ENCODE measurements at places on chromosomes 2 and 18.

DNA sequence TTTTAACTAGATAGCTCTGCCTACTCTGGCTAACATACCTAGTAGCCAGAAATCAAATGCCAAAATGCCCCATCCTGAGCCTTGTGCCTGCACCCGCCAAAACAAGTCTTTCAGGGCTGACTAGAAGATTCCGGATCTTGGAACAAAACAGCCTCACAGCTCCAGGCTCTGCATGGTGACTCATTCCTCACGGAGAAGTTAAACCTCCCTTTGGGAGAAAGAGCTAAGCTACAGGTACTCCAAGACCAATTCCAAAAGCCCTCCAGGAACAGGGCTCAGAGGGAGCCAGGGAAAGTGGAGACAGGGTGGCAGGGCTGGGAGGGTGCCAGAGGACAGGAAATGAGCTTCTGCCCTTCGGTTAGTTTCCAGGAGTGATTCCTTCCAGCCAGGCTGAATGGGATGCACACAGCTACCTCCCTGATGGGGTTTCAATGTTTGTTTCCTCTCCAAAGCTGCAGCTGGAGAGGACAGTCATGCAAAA is 295.6 kb downstream of the TNS1 start:
- DNase-seq: no peak

GRCh38 chr2:148812306-148812705 is 62.7 kb upstream of the KIF5C start:
- no peak for DNase-seq

DNA sequence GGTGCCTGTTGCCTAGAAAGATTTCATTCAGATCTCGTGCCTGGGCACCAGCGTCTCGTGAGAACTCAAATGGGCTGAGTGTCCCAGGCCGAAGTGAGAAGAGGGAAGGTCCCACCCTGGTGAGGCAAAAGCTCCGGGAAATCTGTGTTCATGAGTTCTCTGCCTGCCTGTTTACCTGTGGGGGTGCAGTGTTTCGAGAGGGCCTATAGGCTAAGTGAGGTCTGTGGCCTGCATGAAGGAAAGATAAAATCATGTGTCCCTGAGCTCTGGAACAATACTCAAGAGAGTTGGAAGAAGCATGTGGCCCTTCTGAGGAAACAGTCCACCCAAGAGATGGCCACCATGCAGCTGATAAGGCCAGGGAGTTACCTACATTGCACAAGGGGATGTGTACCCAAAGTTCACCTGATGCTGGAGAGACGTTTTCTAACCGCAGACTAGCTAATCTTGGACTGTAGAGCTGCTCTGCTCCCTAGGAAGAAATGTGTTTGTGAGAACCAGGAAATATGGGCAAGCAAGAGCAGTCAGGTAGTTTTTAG is 63.5 kb upstream of the ST3GAL5 start:
- DNase-seq: no peak

GRCh38 chr2:240410808-240411207 is 24.7 kb upstream of the GPC1 start:
- DNase-seq: no peak

DNA sequence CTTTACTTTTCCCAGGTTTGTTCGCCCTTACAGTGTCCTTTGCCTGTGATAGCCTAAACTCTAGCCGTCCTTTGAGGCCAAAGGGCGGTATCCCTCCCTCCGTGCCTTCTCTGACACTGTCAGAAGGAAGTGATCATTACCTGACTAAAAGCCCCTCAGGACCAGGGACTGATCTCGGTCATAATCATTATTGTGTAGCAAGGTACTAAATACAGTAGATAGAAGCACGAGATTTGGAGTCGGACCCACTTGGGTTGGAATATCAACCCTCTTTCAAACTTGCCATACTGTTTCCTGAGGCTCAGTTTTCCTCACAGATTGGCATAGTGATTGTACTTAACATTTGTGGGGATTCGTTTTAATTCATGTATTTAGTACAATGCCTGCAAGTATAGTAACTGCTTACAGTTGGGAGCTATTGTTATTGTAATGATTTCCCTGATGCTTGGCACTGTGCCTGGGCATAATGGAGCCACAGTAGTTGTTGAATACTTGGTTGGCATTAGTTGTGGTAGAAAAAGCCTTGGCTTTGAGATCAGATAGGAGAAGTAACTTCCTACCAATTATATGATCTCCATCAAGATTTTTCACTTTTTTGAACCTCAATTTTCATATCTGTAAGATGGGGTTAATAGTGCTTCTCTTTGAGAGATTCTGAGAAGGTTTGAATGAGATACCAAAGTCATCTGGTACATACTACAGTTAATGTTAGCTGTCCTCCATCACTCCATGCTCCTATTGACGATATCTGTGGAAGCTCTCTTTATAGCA is 836 bp downstream of the STK11IP start:
- no peak for DNase-seq

- DNase-seq: no peak
Observed at GRCh38 chr2:11175293-11175795, 20.1 kb downstream of the SLC66A3 start.

DNA sequence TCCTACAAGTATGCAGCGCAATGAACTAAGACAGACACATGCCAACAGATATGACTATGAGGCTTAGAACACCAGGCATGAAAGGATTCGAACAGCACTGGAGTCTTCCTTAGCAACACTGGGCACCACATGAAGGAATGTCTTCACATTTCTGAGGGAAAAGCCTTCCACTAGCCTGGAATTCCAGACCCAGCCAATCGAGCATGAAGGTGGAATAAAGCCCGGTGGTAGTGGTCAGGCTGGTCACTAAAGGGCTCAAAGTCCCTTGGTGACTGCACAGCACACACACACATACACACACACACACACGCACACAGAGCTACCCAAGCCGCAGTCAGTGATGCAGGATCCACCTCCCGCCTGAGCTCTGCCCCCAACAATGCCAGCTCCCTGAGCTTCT is 19.7 kb upstream of the SFXN5 start:
- DNase-seq: no peak

DNA sequence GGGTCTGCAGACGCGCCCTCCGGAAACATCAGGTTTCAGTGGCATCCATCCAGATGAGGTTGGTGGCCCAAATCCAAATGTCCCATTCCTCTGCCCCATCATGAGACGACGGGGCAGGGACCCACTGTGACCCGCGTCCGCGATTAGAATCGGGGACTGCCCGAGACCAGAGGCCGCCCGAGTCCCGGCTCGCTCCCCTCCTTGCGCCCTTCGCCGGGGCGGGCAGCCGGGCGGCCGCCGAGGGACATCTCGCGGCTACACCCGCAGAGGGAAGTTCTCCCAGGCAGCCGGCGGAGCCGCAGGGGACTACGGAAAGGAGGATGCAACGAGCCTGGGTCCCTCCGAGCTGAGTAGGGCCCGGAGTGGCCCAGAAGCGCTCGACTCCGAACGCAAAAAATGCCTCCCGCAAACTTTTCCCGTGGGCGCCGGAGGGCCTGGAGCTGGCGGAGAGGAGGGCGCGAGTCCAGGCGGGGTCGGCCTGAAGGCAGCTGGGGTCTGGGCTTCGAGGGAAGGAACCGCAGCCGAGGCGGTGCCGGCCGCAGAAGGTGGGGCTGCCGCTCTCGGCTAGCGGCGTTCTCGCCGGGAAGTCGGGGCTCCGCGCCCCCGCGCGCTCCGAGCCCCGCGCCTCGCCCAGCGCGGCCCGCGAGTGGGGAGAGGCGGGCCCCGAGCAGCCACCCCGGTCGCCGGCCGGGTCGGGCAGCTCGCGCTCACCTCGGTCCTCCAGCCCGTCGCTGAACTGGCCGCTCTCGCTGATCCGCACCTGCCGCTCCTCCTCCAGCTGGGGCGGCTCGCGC is 580 bp downstream of the TMEM163 start:
- no peak for DNase-seq

- peak; percentile 10 for DNase-seq
Observed at GRCh38 chr2:225932811-225933413, 533.4 kb downstream of the NYAP2 start.

Measured in brain pericyte (primary cell).